ENCODE measurements at places on chromosomes 16 and 17. TPM values are rescaled to one million over a fixed set of nuclear protein-coding genes. Genes with fewer than 3 reads are reported as not detected.

Gene MT1A
- 1.1 TPM for total RNA-seq

DNA sequence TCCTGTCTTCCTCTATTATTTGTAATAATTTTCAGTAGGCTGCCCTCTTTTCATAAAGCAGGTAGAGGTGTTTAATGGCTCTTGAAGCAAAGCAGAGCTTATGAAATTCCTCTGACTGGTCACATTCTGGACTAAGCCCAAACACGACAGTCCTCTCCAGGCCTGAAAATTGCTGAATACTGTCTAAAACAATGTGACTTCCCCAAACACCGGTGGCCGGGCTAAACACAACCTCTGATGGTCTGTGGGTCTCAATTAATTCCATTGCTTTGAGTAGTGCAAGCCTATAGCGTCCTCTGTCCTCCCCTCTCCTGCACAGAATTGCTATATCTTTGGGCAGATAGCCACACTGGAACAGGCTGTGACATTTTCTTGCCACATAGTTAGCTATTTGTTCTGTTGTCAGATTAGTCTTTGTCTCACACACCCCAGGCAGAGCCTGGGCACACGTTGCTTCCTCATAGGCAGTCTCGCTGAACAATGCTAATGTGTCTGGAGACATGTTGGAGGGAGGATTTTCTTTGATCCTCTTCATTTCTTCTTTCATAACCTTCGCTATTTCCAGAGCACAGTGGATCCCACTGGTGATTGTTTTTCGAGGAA, 10.8 kb upstream of the SLFN12L start:
- DNase-seq = peak; percentile 79
- no peaks in the 10 kb centered on the region for H3K36me3 ChIP-seq
- peaks cover 2% of the 10 kb centered on the region for H3K4me1 ChIP-seq
- no peak overlapping the region for H3K4me3 ChIP-seq

Gene TMC8
- total RNA-seq = 28.1 TPM

Gene MYL11
- not detected for total RNA-seq

- peaks cover 44% of the 10 kb centered on the region for H3K4me1 ChIP-seq
- no peak overlapping the region for H3K4me3 ChIP-seq
- no peak overlapping the region for H3K27ac ChIP-seq
- no peak for DNase-seq
Measured at GRCh38 chr16:89361751-89362539, 128.4 kb downstream of the ANKRD11 start.

- no peak for DNase-seq
- H3K27ac ChIP-seq = no peak overlapping the region
- no peaks in the 10 kb centered on the region for H3K27me3 ChIP-seq
- no peaks in the 10 kb centered on the region for H3K4me1 ChIP-seq
- no peak overlapping the region for H3K4me3 ChIP-seq
Measured at GRCh38 chr16:27164352-27164751, 39.0 kb upstream of the KDM8 start.

Gene TOX3
- 2.2 TPM for total RNA-seq

GRCh38 chr17:76577876-76578275, 7.8 kb downstream of the ST6GALNAC2 start:
- H3K27me3 ChIP-seq = no peaks in the 10 kb centered on the region
- H3K4me3 ChIP-seq = no peak overlapping the region
- H3K36me3 ChIP-seq = no peaks in the 10 kb centered on the region

- DNase-seq = no peak
- no peak overlapping the region for H3K27ac ChIP-seq
- H3K4me1 ChIP-seq = no peaks in the 10 kb centered on the region
- H3K36me3 ChIP-seq = no peaks in the 10 kb centered on the region
- H3K4me3 ChIP-seq = no peak overlapping the region
Measured at GRCh38 chr16:1481906-1482835, 6.6 kb downstream of the PTX4 start.

- peaks cover 9% of the 10 kb centered on the region for H3K27me3 ChIP-seq
- no peaks in the 10 kb centered on the region for H3K4me1 ChIP-seq
- H3K27ac ChIP-seq = no peak overlapping the region
- H3K4me3 ChIP-seq = no peak overlapping the region
- DNase-seq = no peak
Measured at GRCh38 chr17:21113049-21113690, 13.6 kb upstream of the DHRS7B start.

DNA sequence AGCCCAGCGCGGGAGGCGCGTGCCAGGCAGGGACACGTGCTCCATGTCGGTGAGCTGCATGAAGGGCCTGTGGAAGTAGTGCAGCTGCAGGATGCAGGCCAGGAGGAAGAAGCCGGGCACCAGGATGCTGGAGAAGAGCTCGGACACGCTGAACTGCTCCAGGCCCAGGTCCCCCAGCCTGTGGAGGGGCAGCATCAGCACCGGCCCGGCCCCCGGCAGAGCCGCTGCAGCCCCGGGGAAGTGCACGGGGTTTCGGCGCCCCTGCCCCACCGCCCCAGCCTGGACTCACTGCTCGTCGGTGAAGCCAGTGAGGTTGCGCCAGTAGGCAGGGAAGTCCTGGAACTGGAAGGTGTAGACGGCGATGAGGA, 28.0 kb downstream of the CTU2 start:
- H3K4me1 ChIP-seq = no peaks in the 10 kb centered on the region
- H3K4me3 ChIP-seq = no peak overlapping the region
- DNase-seq = no peak
- peaks cover 9% of the 10 kb centered on the region for H3K36me3 ChIP-seq
- H3K27ac ChIP-seq = no peak overlapping the region
- H3K27me3 ChIP-seq = no peaks in the 10 kb centered on the region

DNA sequence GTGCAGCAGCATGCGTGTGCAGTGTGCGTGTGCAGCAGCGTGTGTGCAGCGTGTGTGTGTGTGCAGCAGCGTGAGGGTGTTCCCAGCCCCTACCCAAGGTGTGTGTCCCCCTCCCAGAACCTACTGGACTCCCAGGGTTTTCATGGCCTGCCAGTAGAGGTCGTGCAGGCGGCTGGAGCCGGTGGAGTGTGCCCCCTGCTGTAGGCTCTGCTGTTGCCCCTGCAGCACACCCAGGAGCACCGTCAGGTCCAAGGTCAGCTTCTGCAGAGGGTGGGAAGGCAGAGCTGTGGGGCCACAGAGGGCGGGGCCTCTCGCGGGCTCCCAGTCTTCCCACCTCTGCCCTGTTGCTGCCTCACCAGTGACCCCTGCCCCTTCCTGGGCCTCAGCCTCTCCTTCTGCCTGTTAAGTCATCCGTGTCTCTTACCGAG, 14.9 kb downstream of the MYBBP1A start:
- no peaks in the 10 kb centered on the region for H3K4me1 ChIP-seq
- peaks cover 8% of the 10 kb centered on the region for H3K36me3 ChIP-seq
- peak overlapping the region; percentile 30 for H3K27ac ChIP-seq
- no peak for DNase-seq

Gene CDT1
- 3.0 TPM for total RNA-seq

DNA sequence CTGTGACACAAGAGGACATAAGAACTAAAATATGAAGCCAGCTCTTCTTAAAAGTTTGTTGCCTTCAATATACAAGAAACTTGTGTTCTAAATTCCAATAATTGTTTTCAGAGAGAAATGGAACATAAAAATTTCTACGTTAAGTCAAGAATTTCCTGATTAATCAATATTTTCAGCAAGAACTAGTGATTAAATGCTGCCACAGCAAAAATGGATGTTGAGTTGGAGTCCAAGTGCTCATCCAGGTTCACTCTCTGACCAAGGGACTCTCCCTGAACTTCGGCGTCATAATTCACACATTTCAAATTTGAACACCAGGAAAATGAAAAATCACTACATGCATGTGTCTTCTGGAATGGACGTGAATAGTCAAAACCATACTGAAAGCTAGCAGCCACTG, 1263.6 kb upstream of the GOT2 start:
- H3K4me3 ChIP-seq = no peak overlapping the region
- no peak overlapping the region for H3K27ac ChIP-seq
- no peaks in the 10 kb centered on the region for H3K27me3 ChIP-seq
- no peaks in the 10 kb centered on the region for H3K36me3 ChIP-seq
- DNase-seq = no peak

Gene STX1B
- total RNA-seq = 0.17 TPM

DNA sequence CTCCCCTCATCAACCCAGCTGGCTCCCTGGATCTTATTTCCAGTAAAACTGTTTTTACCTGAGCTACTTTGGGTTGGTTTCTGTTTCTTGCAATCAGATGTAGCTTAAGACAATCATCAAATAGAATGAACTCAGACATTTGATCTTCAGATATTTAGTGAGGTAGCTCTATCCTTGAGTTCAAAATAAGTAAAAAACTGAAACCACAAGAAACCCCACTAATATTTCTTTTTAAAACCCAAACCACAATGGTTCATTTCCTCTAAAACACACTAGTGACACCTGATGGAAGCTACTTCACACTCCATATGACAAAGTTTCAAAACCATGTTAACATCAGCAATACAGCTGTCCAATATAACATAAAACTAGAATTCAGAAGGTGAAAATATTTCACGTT, 37.8 kb downstream of the CACNG1 start:
- peaks cover 14% of the 10 kb centered on the region for H3K36me3 ChIP-seq
- no peak overlapping the region for H3K4me3 ChIP-seq
- DNase-seq = no peak

DNA sequence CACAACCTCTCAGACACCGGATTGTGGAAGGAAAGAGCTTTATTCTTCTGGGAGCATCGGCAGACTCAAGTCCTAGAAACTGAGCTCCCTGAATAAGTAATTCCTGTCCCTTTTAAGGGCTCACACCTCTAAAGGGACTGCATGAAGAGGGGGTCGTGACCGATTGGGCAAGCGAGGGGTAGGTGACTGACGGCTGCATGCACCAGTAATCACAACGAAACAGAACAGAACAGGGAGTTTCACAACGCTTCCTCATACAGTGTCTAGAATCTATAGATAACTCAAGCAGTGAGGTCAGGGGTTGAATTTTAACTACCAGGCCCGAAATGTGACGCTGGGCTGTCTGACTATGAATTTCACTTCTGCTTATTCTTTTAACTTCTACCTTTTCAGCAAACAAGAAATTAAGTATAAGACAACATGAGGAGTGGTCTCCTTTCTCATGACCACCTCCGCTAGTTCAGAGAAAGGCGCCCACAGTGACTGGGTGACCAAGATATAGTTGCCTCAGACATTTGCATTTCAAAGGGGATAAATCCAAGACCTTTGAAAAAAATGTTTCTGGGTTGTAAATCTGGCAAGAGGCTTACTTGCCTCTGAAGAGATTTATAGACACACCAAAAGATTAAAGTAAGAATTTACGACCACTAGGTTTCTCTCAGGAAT, 88.4 kb upstream of the ATF7IP2 start:
- H3K4me3 ChIP-seq = no peak overlapping the region
- H3K4me1 ChIP-seq = no peaks in the 10 kb centered on the region
- no peaks in the 10 kb centered on the region for H3K27me3 ChIP-seq
- no peaks in the 10 kb centered on the region for H3K36me3 ChIP-seq
- no peak overlapping the region for H3K27ac ChIP-seq
- no peak for DNase-seq

Gene ARHGDIG
- total RNA-seq = 0.58 TPM

- no peak for DNase-seq
- no peaks in the 10 kb centered on the region for H3K36me3 ChIP-seq
- peaks cover 6% of the 10 kb centered on the region for H3K4me1 ChIP-seq
- no peaks in the 10 kb centered on the region for H3K27me3 ChIP-seq
Measured at GRCh38 chr17:45992904-45993303, 6.1 kb upstream of the STH start.

- no peaks in the 10 kb centered on the region for H3K27me3 ChIP-seq
- H3K4me3 ChIP-seq = no peak overlapping the region
- H3K36me3 ChIP-seq = no peaks in the 10 kb centered on the region
- DNase-seq = no peak
- H3K27ac ChIP-seq = no peak overlapping the region
Measured at GRCh38 chr17:12821376-12821940, 32.2 kb downstream of the ARHGAP44 start.

Data from lung (tissue), 17 donors.